SK-N-SH (cell line): ENCODE measurements at places on chromosomes 4 and X.
A peak's percentile ranks its signal among the peaks of the same experiment; 100 is the strongest.

GRCh38 chrX:149275836-149276235, 229.3 kb downstream of the IDS start:
- no peak for DNase-seq

DNA sequence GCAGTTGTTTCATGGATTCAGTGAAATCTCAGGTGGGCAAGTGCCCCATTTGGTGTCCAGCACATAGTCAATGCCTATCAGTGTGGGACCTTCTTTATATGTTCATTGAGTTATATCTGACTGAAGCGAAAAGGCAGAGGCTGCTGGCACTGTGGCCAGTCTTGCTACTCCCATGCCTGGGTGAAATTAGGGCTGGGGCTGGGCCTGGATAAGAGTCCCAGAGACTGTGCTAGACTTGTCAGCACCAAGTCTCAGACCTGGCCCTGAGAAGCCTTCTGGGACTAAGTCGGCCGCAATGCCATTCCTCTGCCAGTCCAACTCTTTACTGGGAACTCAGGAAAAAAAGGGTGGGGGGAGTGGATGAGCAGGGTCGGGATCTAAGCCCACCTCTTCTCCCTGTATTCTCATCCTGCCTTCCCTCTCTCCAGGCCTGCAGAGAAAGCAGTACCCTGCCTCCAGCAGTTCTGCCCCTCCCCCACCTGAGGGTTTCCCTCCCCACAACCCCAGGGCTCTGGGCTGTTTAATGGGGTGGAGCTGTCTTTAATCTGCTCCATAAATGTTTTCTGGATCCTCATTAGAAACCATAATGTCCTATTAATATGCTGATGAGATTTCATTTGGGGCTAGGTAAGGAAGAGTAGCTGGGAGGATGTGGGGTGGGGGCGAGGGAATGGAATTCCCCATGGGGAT, 153.5 kb upstream of the PJA1 start:
- peak; percentile 7 for DNase-seq

DNA sequence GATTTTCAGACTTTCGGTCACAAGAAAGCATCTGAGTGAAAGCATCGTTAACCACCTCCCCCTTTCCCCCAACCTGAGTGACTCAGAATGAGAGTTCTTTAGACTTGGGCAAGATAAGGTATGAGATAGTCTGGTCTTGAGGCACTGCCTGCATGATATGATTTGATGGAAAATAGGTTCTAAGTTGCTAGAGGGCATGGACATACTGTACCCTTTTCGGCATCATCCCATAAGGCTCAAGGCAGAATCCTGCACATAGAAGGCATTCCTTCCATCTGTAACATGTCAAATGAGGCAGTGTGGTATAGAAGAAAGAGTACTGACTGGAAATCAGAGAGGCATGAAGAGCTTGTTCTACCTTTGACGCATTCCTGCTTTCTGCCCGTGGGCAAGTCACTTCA, 16.8 kb upstream of the AMOT start:
- DNase-seq: no peak

GRCh38 chr4:100986360-100986868, 360.9 kb downstream of the PPP3CA start:
- no peak for DNase-seq

- DNase-seq: peak; percentile 69
These were observed at the start of gene TBC1D1 for GRCh38 chr4:37890801-37891259. TBC1D1 (plus strand) TSS chr4:37891084; CDS start chr4:37902096, 11,012 bp downstream.

DNA sequence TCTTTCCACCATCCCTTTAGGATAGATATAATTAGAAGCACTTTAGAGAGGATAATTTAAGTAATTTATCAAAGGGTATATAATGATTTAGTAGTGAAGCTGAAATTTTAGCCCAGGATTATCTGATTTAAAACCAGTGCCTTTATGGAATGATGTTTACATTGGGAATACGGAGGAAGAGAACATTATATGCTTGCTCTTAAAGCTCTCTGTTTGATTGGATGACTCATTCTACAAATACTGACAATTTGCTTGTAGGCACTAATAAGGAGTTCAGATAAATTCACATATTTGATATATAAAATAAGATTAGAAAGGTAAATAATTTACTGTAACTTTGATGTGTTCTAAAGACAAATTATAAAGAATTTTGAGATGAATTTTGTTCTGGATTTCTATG, 84.7 kb downstream of the SH3BGRL start:
- no peak for DNase-seq

- DNase-seq: no peak
These were observed 28.2 kb downstream of the ANXA5 start for GRCh38 chr4:121668368-121669162.

DNA sequence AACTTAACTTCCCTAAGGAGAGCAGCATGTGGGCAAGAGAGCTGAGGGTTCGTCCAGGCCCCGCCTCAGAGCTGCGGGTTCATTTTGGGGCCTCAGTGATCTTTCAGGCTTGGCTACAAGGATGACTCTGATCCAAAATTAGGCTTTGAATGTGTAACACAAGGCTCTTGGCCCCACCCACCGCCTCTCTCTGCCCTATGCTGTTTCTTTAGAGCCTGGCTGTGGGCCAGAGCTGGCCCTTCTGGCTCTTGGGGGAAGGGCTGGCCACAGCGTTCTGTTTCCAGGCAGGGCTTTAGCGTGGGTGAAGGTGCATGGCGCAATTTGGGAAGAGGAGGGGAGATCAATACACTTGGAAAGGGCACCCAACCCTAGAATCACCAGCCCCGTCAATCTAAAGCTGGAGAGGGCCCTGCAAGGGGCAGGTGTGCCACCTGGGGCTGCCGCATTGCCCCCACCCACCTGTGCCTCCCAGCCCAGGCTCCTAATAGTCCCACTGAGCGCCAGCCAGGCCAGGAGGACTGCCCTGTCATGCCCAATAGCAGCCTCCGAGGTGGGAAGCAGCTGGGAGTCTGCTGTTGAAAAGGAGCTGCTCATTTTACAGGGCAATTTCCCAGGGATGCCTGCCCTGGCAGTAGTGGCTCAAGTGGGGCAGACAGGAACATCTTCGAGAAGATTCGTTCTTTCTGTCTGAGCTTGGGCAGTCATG, 84.5 kb upstream of the MAML3 start:
- DNase-seq: peak; percentile 82

- DNase-seq: no peak
These were observed 412.5 kb downstream of the ADAM29 start for GRCh38 chr4:175330652-175331051.

- no peak for DNase-seq
These were observed 102.0 kb upstream of the LEF1 start for GRCh38 chr4:108270466-108271450.

DNA sequence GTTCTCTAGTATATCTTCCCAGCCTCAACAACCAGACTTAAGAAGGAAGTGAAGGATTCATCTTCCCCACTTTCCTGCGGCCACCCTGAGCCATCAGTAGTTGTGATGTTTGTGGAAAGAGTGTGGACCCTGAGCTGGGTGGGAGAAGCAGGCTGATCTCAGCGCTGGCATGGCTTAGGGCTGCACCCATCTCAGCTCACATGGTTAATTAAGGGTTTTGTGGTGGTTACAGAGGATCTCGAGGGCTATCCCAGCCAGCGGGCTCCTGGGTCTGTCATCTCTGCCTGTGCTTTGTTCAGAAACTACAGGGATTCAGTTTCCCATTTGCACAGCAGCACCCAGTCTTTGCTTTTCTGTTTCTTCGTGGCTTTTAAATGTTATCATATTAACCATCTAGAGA, 163.4 kb downstream of the PTTG2 start:
- DNase-seq: no peak

DNA sequence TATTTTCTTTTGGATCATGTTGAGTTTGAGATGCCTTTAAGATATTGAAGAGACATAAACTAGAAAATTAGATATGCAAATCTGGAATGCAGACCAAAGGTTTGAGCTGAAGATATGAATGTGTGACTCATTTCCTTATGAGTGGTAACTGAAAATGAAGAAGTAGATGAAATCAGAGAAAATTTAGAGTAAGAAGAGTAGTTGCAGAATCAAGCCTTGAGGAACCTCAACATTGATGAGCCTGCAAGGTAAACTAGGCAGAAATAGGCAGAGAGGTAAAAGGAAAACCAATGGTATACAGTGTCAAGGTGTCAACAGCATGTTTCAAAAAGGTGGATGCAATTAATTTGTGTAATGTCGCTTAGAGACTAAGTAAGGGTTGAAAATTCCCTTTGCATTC, 142.8 kb downstream of the MOSPD2 start:
- DNase-seq: no peak
